ENCODE measurements at places on chromosomes 2 and 18.

DNA sequence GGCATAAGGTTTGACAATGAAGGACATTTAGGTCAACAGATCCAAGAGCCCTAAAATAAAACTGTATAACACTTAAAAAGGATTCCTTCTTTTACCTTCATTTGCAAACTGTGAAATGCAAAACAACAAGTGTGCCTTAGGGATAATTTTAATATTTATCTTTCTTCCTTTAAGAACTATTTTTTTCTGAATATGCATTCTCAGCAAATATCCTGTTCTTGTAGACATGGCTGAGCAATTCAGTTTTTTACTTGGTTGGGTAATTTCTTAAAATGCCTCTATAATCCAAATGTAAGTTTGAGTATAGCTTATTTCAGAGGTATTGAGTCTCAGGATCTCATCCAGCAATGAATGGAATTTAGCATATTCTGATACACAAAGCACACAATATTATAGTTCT is 43.0 kb upstream of the KCNJ3 start:
- no peak for DNase-seq

DNA sequence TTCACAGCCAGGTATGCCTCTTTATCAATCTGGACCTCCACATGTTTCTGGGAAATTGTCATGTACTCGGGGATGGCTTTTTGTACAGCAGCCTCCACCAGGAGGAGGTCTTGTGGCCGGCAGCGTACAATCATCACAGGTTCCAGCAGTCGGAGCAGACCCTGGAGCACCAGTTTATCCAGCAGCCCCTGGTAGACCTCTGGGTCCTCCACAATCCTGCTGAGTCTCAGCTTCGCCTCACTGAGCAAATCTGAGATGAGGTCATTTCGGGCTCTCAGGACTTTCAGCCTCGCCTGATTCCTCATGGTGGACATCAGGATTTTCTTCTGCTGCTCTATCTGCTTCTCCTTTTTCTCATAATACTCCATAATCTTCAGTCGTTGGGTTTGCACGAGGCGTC is 32.8 kb downstream of the TMEM247 start:
- DNase-seq = no peak

DNA sequence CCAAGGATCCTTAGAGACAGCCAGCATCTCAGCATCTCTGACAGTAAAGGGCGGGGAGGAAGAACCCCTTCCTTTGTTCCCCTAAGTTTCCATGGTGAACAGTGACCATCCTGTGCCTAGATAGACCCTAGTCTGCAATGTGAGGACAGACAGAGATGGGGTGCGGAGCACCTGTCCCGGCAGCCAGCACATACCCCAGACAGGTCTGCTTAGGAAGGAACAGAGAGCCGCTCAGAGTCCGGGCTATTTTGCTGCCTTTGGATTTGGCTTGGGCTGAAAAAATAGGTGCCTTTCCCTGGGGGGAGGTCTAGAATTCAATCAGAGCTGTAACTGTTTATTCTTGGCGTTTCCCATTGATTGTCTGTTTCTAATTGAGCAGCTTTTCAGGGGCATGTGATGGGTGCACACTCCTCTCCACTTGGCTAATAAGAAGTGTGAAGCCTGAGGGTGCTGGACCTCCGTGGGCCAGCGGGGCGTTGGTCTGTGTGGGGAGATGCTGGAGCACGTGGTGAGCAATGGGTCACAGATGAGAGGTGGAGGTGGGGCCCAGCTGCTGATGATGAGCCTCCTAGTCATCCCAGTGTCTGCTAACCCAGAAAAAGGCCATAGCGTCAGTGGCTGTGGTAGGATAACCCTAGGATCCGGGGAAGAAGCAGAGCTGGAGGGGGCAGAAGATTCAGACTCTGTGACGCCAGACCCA is 236.8 kb downstream of the SEPTIN10 start:
- DNase-seq = peak; percentile 38

GRCh38 chr2:181264001-181264400 is 193.2 kb upstream of the ITGA4 start:
- DNase-seq = no peak

DNA sequence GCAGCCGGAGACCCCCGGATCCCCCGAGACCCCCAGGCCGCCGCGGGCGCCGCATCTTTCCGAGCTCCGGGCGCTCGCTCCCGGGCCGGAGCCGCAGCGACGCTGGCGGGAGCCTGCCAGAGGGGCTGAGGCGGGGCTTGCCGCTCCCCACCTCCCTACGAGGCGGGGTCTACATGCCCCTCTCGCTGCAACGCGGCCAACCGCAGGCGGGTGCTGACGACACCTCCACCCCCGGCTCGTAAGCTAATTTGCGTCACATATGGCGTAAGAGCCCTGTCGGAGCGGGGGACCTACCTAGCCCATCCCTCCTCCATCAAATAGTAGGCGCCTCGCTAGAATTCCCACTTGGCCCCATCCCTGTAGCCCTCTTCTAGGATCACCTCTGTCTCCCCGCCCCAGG is at the start of gene PTPRN:
TSS of gene PTPRN (minus strand) at position 124 of the 400 bp plus-strand sequence. CDS start at position 55, 69 bp downstream.
- DNase-seq = peak; percentile 51
